ENCODE measurements at places on chromosomes 4 and X. TPM values are rescaled to one million over a fixed set of nuclear protein-coding genes. Genes with fewer than 3 reads are reported as not detected.

Gene TREX2
- 1.4 TPM for total RNA-seq

Gene HTRA3
- 20.2 TPM for total RNA-seq

Gene LONRF3
- 2.8 TPM for total RNA-seq

Gene NSUN7
- 0.26 TPM for total RNA-seq

Gene EFHC2
- 0.24 TPM for total RNA-seq

Gene MAOA
- 1.2 TPM for total RNA-seq

Gene CFI
- 0.86 TPM for total RNA-seq

Gene FAM9C
- not detected for total RNA-seq

Gene G3BP2
- total RNA-seq: 106 TPM

Gene ETNPPL
- total RNA-seq: not detected

Gene ARHGEF38
- not detected for total RNA-seq

Gene CFP
- total RNA-seq: 0.53 TPM

Data from A549 treated with AZD2906 at 1 μM for 4 hours (cell line).